ENCODE measurements at places on chromosomes 6 and 20. TPM values are rescaled to one million over a fixed set of nuclear protein-coding genes. Genes with fewer than 3 reads are reported as not detected.

GSTA2 gene
- not detected for total RNA-seq

TSPO2 gene
- total RNA-seq, result not detected

OXT gene
- total RNA-seq, result 1.5 TPM

BTNL2 gene
- not detected for total RNA-seq

DOK5 gene
- total RNA-seq, result not detected

GABRR1 gene
- total RNA-seq, result not detected

MDFI gene
- total RNA-seq, result not detected

TREML4 gene
- total RNA-seq, result not detected

WFDC5 gene
- not detected for total RNA-seq

HLA-DMB gene
- total RNA-seq, result 9.8 TPM

PTGIS gene
- total RNA-seq, result 0.22 TPM

SLC22A7 gene
- total RNA-seq, result not detected

LZTS3 gene
- 19.4 TPM for total RNA-seq

MTHFD1L gene
- 9.3 TPM for total RNA-seq

CCN2 gene
- 1.2 TPM for total RNA-seq

ADGRB3 gene
- not detected for total RNA-seq

RALGAPB gene
- total RNA-seq, result 45.4 TPM

BCAS4 gene
- 49.8 TPM for total RNA-seq

DNA sequence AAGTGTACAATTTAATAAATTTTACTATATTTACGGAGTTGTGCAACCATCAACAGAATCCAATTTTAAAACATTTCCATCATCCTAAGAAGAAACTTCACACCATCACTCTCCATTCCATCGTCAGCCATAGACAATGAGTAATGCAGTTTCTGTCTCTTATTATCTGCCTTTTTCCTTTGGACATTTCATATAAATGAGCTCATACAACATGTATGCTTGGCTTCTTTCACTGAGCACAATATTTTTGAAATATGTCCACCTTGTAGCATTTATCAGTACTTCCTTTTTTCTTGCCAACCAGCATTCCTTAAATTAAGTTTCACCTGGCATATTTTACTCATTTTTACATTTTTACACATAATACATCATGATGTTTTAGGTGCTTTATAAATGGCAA is 22.7 kb upstream of the HIVEP1 start:
- no peaks in the 10 kb centered on the region for H3K36me3 ChIP-seq
- H3K27ac ChIP-seq, result no peak overlapping the region
- H3K4me1 ChIP-seq, result no peaks in the 10 kb centered on the region
- no peak overlapping the region for H3K4me3 ChIP-seq

DNA sequence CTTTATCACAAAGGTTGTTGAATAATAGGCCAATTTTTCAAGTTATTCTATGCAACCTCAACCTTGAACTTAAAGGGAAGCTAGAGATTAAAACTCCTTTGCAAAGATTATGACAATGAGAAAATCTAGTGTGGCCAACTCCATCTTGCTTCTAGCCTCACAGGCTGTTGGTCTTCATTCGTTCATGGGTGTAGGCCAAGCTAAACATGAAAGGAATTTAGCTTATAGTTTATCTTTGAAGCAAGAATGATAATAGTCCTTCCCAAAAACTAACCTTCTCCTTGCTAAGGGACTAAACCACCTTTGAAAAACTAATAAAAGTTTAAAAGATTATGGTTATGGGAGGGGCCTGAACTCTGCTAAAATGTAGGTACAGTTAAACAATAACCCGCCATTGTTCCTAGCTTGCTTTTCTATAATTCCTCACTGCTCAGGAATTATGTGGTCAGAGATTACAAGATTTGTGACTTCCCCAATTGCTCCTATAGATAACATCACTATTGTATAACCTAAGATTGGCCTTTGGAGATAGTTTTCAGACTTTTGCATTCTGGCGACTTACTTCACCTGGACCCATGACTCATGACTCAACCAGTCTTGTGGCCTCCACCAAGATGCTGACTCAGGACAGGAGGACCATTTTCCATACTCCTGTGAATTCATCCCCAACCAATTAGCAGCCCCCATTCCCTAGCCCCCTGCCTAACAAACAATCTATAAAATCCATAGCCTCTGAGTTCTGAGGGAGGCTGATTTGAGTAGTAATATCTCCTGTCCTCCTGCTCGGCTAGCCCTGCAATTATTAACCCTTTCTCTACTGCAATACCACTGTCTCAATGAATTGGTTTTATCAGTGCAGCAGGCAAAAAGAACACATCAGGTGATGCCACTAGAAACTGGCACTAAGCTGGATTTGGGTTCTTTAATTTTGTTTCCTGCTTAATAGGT is 154.5 kb downstream of the CD83 start:
- H3K4me3 ChIP-seq, result no peak overlapping the region
- H3K27ac ChIP-seq, result no peak overlapping the region
- H3K27me3 ChIP-seq, result no peaks in the 10 kb centered on the region
- H3K36me3 ChIP-seq, result no peaks in the 10 kb centered on the region
- no peak for DNase-seq

- no peaks in the 10 kb centered on the region for H3K36me3 ChIP-seq
- no peak overlapping the region for H3K4me3 ChIP-seq
- H3K27me3 ChIP-seq, result peaks cover 3% of the 10 kb centered on the region
- no peak overlapping the region for H3K27ac ChIP-seq
Measured at GRCh38 chr20:60101201-60101890, 143.1 kb downstream of the CDH26 start.

DNA sequence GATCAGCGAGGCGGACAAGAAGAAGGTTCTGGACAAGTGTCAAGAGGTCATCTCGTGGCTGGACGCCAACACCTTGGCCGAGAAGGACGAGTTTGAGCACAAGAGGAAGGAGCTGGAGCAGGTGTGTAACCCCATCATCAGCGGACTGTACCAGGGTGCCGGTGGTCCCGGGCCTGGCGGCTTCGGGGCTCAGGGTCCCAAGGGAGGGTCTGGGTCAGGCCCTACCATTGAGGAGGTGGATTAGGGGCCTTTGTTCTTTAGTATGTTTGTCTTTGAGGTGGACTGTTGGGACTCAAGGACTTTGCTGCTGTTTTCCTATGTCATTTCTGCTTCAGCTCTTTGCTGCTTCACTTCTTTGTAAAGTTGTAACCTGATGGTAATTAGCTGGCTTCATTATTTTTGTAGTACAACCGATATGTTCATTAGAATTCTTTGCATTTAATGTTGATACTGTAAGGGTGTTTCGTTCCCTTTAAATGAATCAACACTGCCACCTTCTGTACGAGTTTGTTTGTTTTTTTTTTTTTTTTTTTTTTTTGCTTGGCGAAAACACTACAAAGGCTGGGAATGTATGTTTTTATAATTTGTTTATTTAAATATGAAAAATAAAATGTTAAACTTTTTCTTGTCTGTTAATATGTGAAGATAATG is 2.2 kb downstream of the HSPA1B start:
- no peaks in the 10 kb centered on the region for H3K27me3 ChIP-seq
- DNase-seq, result no peak
- peak overlapping the region; percentile 57 for H3K4me3 ChIP-seq
- H3K27ac ChIP-seq, result peak overlapping the region; percentile 60

- no peak overlapping the region for H3K4me3 ChIP-seq
- H3K27me3 ChIP-seq, result no peaks in the 10 kb centered on the region
- no peaks in the 10 kb centered on the region for H3K4me1 ChIP-seq
- H3K36me3 ChIP-seq, result no peaks in the 10 kb centered on the region
- no peak overlapping the region for H3K27ac ChIP-seq
Measured at GRCh38 chr6:29236060-29236459, 65.4 kb downstream of the OR2J2 start.

GRCh38 chr6:36967301-36967700 is 12.8 kb downstream of the PI16 start:
- no peak overlapping the region for H3K4me3 ChIP-seq
- peaks cover 29% of the 10 kb centered on the region for H3K4me1 ChIP-seq
- peaks cover 58% of the 10 kb centered on the region for H3K36me3 ChIP-seq
- no peak overlapping the region for H3K27ac ChIP-seq
- no peaks in the 10 kb centered on the region for H3K27me3 ChIP-seq

DNA sequence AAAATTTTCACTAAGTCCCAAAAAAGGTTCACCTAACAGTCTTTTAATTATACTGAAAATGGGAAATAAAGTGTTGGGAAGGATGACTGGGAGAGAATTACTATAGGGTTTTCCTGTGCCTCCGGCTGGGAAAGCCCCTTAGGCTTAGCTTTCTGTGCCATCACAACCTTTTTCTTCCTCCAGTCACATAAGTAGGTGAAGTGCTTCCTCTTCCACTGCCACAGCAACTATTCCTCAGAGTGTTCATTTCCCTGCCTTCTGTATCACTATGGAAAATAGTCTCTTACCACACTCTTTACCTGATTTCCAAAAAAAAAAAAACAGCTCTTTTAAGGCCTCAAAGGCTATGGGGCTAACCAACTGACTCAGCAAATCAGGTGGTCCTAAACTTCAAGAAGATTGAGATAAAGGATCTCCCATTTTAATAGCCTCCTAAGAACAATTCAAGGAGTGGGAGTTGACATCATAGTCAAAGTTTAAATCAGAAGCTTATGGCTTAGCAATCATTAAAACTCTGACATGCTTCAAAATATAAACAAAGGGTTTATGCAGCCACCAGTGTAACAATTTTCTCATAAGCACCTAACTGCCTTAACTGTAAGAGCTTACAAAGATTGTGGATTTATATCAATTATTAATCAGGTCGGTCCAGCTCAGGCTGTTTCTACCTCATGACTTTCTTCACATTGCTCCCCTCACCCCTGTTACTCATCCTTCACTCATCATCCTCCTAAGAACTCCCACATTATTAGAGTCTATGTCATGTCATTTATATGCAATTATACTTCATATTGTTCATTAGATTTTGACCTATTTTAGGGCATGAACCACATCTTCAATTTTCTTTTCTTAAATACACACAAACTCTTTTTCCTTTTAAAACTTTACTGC is 95.3 kb downstream of the RNGTT start:
- no peak overlapping the region for H3K4me3 ChIP-seq
- no peaks in the 10 kb centered on the region for H3K27me3 ChIP-seq
- no peaks in the 10 kb centered on the region for H3K4me1 ChIP-seq

DNA sequence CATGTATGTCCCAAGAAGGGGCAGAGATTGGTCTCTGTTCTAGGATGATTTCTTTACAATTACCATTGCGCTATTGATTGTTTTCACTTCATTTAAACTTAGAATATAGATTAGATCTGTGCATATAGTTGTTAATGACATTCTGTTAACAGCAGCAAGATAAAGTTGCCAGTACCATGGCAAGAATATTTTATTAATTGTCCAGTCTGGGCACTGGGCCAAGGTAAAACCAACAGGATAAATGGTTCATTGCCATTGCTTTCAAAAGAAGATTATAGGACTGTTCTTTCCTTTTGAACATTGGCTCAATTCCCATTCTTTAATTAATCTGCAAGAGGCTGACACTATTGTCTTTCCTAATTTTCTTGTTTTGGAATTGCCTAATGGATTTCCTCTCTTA is 592.4 kb downstream of the RFPL4B start:
- no peak for DNase-seq
- no peak overlapping the region for H3K4me3 ChIP-seq
- no peak overlapping the region for H3K27ac ChIP-seq
- no peaks in the 10 kb centered on the region for H3K27me3 ChIP-seq

GRCh38 chr6:69816569-69816968 is 19.8 kb upstream of the LMBRD1 start:
- peak; percentile 5 for DNase-seq
- H3K27ac ChIP-seq, result peak overlapping the region; percentile 76
- no peaks in the 10 kb centered on the region for H3K27me3 ChIP-seq
- peaks cover 24% of the 10 kb centered on the region for H3K4me1 ChIP-seq
- no peak overlapping the region for H3K4me3 ChIP-seq
- H3K36me3 ChIP-seq, result no peaks in the 10 kb centered on the region

DNA sequence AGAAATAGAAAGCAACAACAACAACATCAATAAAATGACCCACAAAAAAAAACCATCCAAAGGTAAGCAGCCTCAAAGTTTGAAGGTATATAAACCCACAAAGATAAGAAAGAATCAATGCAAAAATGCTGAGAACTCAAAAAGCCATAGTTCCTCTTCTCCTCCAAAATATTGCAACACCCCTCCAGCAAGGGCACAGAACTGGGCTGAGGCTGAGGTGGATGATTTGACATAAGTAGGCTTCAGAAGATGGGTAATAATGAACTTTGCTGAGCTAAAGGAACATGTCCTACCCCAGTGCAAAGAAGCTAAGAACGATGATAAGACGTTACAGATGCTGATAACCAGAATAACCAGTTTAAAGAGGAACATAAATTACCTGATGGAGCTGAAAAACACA is 188.8 kb upstream of the BTBD3 start:
- H3K27me3 ChIP-seq, result no peaks in the 10 kb centered on the region
- H3K36me3 ChIP-seq, result no peaks in the 10 kb centered on the region
- H3K27ac ChIP-seq, result no peak overlapping the region

DNA sequence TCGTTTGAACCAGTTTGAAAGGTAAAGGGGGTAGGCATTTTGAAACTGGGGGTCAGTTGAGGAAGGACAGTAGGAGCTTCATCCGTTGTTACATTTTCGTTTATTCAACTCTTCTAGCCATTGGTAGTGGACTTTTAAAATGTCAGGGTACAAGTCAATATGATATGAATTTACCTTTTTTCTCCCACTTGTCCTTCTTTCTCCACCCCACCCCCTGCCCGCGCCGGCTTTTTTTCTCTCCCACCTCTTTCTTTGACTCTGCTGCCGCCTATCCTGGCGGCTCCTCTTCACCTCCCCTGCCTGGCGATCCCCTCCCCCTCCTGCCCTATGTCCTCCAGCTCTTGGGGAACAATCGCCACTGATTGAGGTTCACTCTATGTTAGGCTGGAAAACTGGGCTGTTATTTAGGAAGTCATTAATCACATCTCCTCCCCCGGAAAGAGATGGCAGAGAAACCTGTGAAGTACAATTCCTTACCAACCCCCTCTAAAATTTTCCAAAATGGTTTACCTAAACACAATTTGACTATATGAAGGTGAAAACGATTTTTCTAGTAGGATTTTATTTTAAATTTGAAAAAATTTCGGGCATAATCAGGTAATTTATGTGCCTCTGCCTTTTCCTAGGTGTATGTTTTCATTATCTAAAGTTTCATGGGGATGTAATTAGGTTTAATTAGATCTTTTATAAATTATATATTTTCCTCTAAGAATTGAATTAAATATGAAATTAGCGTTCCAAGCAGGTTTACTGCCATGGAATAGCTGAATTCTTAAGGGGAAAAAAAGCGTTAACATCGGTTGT is 778 bp upstream of the LIN28B start:
- no peak overlapping the region for H3K27ac ChIP-seq
- no peaks in the 10 kb centered on the region for H3K36me3 ChIP-seq
- no peak overlapping the region for H3K4me3 ChIP-seq

GRCh38 chr6:47114460-47114859 is 72.3 kb upstream of the ADGRF1 start:
- H3K27ac ChIP-seq, result no peak overlapping the region
- H3K4me3 ChIP-seq, result no peak overlapping the region
- DNase-seq, result no peak
- H3K27me3 ChIP-seq, result no peaks in the 10 kb centered on the region
- no peaks in the 10 kb centered on the region for H3K36me3 ChIP-seq

GRCh38 chr6:41892921-41893564 is 2.1 kb downstream of the USP49 start:
- peaks cover 21% of the 10 kb centered on the region for H3K4me1 ChIP-seq
- no peak overlapping the region for H3K27ac ChIP-seq
- no peak for DNase-seq
- peaks cover 6% of the 10 kb centered on the region for H3K27me3 ChIP-seq
- H3K36me3 ChIP-seq, result no peaks in the 10 kb centered on the region

GRCh38 chr6:99305021-99305554 is 44.4 kb downstream of the FAXC start:
- no peak for DNase-seq
- no peak overlapping the region for H3K27ac ChIP-seq
- H3K4me1 ChIP-seq, result no peaks in the 10 kb centered on the region
- H3K36me3 ChIP-seq, result no peaks in the 10 kb centered on the region
- no peak overlapping the region for H3K4me3 ChIP-seq

All from T-cell (primary cell).